ENCODE measurements at places on chromosomes 5 and 9.

DNA sequence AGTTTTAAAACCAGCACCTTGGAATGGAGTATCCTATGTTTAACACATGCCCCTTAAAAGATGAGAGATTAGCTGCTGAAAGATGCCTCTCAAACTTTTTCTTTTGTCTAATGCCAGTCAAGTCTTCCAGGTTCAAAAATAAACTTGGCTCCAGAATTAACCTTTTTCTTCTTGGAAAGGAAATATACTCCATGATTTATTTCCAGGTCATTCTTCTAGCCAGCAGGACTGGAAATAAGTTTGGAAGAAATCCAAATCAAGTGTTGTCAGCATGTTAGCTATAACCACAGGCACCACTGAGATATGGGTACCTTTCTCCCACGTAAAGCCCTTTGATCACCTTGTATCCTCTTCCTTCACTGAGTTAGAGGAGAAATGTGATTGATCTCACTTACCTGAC, 56.1 kb downstream of the NLN start:
- DNase-seq: no peak

- DNase-seq: no peak
Observed at GRCh38 chr9:97629156-97629555, 4.0 kb downstream of the TSTD2 start.

DNA sequence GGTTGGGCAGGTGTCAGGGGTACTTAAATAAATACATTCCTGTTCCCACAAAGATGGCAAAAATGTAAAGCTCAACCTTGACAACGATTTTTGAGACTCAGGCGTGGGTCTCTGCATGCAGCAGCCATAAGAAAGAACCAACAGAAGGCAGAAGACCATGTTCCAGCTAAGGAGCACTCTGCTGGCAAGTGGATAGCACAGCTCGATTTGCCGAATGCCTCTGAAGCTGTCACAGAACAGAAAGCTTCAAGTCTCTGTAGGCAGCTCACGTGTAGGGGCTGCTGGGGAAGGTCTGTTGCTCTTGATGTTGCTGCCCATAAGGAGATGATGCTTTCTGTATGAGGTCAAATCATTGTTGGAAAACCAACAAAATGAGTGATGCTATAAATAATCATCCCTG, 119.6 kb upstream of the GRIN3A start:
- DNase-seq: no peak

- no peak for DNase-seq
Observed at GRCh38 chr9:120505186-120505585, 74.8 kb downstream of the CDK5RAP2 start.

DNA sequence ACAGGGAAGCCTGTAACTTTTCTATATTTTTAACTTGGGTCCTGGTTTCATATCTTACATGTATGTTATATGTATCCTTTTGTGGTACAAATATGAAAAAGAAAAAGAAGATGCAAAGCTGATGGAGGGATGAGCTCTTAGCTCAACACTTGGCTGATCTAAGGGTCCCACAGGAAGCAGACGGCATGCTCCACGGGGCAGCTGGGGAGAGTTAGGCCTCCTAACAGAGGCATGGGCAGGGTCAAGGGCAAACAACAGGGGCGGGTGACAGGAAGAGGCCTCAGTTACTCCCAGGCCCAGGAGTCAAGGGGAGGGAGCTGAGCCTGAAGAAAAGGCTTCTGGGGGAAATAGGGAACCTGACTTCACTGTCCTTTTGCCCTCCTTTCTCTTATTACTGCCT, 287.2 kb downstream of the ZSWIM6 start:
- DNase-seq: peak; percentile 41

GRCh38 chr5:123035918-123036390, 571 bp downstream of the PPIC start:
- no peak for DNase-seq

DNA sequence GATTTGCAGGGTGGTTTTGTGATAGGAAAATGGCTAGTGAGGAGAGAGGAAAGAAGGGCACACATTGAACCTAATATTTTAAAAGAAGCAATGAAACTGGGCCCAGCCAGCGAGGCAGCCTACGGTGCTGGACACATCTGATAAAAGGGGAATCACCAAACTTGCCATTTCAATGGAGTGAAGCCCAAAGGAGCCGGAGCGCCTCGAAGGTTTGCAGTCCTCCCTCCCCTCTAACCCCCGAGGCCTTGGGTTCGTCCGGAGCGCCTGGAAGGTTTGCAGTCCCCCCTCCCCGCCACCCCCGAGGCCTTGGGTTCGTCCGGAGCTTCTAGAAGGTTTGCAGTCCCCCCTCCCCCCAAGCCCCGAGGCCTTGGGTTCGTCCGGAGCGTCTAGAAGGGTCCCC, 132.6 kb downstream of the TENT4A start:
- no peak for DNase-seq

GRCh38 chr5:176732736-176733405, 77.5 kb upstream of the UNC5A start:
- DNase-seq: no peak

- no peak for DNase-seq
Observed at GRCh38 chr5:163567811-163568210, 62.4 kb downstream of the MAT2B start.

GRCh38 chr5:138844812-138845513, 30.2 kb downstream of the LRRTM2 start:
- DNase-seq: no peak

DNA sequence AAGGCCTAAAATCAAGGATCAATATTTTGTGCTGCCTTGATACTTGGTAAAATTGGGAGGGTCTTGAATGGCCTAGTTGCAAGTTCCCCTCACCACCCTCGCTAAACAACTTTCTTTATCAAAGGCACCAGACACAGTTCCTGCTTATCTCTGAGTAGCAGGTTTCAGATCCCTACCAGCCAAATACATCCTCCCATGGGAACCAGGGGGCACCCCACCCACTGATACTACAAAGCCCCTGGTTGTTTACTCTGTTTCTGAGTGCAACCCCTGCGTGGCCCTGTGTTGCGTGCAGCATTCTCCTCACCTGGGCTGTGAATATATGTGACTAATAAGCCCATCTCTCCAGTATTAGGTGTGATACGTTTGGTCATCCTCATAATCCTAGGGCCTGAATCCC, 314.9 kb downstream of the DRD1 start:
- no peak for DNase-seq

- DNase-seq: no peak
Observed at GRCh38 chr9:99222416-99223270, 561 bp downstream of the SEC61B start.

DNA sequence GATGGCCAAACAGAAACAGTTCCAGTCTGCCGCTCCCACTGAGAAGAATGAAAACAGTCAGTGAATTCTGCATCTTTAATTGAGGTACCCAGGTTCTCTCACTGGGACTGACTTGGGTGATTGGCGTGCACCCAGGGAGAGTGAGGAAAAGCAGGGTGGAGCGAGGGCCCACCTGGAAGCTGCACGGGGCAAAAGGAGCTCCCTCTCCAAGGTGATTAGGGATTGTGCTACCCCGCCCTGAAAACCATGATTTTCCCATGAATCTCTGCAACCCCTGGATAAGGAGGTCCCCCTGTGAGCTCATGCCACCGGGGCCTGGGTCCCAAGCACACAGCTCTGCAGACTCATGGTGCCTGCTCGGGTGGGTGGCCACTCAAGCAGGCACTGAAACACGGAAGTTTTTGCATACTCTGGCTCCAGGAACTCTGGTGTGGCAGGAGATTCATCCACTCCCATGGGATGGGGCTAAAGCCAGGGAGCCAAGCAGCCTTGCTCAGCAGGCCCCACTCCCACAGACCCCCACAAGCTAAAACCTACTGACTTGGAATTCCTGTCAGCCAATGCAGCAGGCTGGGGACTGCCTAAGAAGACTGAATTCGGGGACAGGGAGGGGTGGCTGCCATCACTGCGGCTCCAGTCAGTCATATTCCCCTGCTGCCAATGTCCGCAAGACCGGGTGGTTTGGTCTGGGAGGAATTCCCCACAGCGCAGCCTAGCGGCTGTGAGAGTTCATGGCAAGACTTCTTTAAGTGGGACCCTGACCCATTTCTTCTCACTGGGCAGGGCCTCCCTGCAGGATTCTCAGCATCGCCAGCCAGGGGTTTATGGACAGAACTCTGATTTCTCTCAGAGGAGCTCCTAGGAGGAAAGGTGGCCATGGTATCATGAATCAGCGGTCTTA, 652.2 kb upstream of the RGMB start:
- DNase-seq: no peak

GRCh38 chr5:54009828-54010227, 300.5 kb downstream of the ARL15 start:
- no peak for DNase-seq

DNA sequence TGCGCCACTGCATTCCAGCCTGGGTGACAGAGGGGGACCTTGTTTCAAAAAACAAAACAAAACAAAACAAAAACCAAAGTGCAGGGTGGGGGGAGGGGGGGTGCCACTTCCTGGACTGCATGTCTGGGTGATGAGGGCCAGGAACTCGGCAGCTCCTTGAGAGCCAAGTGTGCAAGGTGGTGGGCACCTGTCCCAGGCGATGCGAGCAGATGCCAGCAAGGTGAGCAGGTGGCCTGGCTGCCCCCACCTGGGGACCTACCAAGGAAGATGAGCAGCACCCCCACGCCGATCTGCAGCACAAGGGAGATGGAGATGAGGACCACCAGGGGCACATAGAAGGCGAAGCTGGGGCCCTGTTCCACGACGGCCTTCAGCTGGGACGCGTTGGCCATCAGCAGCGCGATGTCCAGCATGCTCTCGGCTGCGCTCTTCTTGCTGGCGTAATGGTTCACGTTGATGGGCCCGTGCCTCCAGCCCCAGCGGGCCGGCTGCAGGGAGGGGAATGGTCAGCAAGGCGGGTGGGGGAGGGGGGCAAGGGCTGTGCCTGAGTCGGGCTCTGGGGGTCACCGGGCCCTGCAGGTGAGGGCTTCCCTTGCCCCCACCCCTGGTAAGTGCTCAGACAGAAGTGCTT, 7.8 kb downstream of the NINJ1 start:
- DNase-seq: no peak

DNA sequence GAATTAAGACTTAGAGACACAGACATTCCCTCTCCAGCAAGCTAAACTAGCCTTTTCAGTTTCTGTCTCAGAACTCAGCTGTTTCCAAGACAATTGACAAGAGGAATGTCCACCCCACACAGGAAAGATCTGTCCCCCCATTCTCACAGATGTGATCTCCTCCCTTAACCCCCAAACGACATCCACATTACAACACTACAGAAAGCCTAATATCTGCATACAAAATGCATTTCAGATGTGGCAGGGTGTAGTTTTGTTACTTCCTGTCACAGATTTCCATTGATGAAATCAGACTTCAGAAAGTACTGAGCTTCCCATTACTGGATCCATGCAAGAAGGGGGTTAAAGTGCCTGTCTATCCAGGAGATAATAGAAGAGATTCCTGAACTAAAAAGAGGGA, 2.9 kb upstream of the ARSI start:
- no peak for DNase-seq

DNA sequence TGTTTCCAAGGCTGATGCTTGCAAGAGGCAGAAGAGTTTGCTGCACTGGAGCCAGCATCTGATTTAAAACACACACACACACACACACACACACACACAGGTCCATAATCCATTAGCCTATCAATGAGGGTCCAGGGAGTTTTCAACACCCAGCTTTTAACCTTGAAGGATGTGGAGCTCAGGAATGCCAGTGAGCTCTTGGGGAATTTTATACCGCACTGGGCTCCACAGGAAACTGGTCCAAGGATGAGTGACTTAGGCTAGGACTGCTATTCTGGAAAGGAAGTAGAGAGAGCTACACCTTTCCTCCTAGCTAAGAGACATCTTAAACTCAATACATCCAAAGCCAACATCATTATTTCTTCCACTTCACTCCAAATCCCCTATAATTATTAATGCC, 942 bp upstream of the NRG2 start:
- no peak for DNase-seq

DNA sequence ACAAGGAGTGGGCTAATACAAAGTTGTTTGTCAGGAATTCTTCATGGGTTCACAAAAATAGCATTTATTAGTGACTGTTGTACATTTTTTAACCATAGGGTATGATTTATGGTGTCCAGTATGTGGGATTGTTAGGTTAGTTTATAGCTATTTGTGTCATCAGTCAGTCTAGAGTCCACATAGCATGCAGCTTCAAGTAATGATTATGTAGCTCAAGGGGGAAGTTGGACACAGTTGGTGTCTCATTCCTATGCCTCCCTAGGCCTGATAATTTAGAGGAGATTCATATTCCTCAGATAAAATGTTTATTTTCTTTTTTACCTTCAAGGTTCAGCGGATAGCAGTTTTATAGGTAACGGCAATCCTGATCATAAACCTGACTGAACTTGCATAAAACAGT, 153.8 kb downstream of the OXCT1 start:
- DNase-seq: no peak

All from Karpas-422 (cell line).